BJ (cell line): ENCODE measurements at places on chromosomes 1 and 21. TPM values are rescaled to one million over a fixed set of nuclear protein-coding genes. Genes with fewer than 3 reads are reported as not detected.
A peak's percentile ranks its signal among the peaks of the same experiment; 100 is the strongest.

Gene LMNA
- 537 and 840 TPM in 2 replicates for polyA plus RNA-seq

DNA sequence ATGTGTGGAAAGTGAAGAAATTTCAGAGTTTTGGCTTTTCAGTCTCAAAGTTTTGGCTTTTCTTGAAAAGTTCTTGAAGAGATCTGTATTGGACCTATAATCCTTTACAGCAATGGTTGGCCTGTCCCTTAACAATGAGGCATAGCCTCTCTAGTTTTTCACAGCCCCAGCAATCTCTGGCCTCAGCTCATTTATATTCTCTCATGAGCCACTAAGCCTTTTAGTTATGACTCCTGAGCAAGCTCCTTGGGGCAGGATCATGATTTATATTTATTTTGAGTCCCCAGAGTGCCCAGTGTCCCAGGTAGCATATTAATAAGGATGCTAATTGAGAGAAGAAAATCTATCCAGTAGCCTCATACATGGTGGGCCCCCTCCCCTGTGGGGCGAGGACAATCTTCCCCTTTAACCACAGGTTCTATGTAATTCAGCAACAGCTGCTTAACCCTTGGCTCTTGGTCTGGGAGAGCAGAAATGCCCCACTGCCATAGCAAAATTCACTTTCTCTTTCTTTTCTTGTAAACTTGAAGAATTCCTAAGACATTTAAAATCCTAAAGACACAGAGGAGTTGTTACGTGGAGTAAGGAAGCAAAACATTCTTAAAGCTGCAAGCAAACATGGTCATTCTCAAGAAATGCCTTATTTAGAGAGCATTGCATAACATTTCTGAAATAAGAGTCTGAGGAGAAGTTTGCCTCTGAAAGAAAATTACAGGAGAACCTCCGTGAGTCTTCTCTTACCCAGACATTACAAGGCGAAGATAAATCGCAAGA lies 6.3 kb downstream of the NGF start:
- peak; percentile 53 for DNase-seq

Gene DPM3
- 28.0 and 34.1 TPM in 2 replicates for polyA plus RNA-seq

Gene RAD54L
- polyA plus RNA-seq = 4.3 and 5.6 TPM in 2 replicates

DNA sequence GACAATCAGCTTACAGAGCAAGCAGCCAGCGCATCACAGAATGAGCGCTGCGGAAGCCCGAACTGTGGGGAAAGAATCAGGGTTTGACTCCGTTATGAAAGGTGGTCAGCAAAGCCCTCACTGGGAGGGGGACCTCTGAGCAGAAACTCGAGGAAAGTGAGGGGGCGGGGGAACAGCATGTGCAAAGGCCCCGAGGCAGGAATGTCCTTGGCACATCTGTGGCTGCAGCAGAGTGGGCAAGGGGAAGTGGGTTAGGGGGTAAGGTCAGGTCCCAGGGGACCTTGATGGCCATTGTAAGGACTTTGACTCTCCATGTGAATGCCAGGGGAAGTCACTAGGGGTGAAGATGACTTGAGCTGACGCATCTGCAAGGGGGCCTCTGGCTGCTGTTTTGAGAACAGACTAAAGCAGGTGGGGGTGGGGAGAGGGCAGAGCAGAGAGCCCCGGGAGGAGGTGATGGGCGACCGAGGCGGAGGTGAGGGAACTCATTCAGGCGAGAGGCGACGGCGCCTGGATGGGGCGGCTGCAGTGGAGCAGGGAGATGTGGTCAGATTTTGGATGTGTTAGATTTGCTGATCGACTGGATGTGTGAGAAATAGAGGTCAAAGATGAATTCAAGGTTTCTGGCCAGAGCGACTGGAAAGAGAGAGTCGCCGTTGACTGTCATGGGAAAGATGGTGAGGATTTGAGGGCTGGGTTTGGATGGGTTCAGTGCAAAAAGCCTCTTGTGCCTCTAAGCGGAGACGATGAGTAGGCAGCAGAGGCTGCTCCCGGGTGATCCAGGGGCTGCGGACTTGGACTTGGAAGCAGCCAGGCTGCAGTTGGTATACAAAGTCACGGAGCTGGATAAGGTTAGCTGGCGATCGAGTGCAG lies 108.0 kb upstream of the ZBTB40 start:
- DNase-seq = no peak

Gene CAPN8
- polyA plus RNA-seq = 0.11 TPM in 1 of 2 replicates, not detected in the other

DNA sequence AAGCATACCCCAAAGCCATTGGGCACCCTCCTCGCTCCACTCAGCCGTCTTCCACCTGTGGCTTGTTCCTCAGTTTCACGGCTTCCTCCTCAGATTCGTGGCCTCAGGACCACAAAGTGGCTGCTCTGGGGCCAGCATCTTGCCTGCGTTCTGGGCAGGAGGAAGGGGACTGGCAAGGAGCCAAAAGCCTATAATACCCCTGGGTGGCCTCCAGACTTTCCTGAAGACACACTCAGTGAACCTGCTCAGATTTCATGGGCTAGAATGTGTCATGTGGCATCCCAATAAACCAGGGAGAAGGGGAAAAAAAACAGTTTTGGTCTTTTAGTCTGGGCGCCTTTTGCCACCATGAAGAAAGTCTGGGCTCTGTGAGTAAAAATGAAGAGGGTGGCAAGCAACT lies 62.0 kb downstream of the SDC3 start:
- DNase-seq = no peak

DNA sequence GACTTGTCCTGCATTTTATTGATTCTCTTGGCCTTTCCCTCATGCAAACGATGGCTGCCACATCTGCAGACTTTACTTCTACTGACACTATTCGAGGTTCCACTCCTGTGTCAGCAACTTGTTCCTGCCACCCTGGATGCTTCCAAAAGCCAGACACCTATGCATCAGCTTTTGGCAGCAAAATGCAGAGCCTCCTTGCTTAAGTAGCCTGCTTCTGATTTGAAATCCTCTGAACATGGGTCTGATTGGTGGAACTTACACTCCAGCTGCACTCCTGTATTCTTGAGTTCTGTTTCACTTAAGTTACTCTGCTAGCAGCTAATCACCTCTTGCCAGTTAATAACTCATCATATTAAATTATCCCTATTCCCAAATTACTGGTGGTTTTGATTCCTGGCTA lies 152.1 kb upstream of the FMN2 start:
- no peak for DNase-seq

DNA sequence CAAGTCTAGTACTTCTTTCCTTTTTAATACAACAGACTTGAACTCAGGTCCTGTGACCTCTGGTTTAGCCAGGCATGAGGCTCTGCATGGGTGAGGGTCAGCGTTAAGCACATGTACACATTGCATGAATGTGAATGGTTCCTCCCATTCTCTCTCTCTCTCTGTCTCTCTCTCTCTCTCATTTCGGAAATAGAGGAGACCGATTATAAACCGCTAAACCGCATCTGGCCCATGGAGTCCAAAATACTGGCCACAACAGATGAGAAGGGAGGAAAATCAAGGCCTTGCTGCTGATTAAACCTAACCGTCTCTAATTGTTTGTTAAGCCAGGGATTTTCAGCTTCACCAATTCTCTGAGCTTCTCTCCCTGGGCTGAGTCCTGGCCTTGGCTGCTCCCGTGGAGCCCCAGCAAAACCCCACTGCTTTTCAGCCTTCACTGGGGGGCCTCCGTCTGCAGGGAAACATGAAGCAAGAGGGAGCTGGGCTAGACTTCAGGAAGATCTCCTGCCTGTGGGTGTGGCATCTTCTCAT lies 6.6 kb downstream of the RSPO1 start:
- no peak for DNase-seq

Gene KIF14
- polyA plus RNA-seq = 2.1 and 4.1 TPM in 2 replicates

- no peak for DNase-seq
Measured at GRCh38 chr1:109773203-109773899, 9.6 kb upstream of the EPS8L3 start.
